ENCODE measurements at places on chromosomes 12 and 14. TPM values are rescaled to one million over a fixed set of nuclear protein-coding genes. Genes with fewer than 3 reads are reported as not detected.

Gene FOXG1
- total RNA-seq: not detected

Gene SLC25A47
- not detected for total RNA-seq

Gene HNF1A
- total RNA-seq: not detected

Gene GPATCH2L
- 47.2 TPM for total RNA-seq

Gene SRGAP1
- total RNA-seq: 0.21 TPM

DNA sequence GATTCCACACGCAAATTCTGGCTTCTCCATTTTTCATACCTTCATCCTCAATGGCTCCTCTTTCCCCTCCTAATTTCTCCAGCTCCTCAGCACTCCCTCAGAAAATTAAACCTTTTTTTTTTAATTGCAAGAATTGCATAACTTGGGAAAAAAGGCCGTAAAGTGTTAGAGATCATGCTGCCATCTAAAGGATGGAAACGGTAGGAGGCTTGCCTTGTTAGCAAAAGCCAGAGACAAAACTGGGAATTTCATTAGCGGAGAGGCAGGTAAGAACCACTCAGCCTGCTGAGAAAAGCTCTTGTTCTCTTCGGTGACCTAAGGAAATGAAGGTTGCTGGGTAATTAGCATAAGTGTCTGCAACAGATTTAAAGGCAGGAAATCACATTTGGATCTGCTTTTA lies 204.3 kb downstream of the AEBP2 start:
- peaks cover 2% of the 10 kb centered on the region for H3K27me3 ChIP-seq
- H3K27ac ChIP-seq: no peak overlapping the region
- no peak overlapping the region for H3K4me3 ChIP-seq
- no peaks in the 10 kb centered on the region for H3K36me3 ChIP-seq

GRCh38 chr12:64933791-64934190 lies 109.3 kb downstream of the TBC1D30 start:
- peaks cover 33% of the 10 kb centered on the region for H3K27me3 ChIP-seq

- no peak overlapping the region for H3K27ac ChIP-seq
- peaks cover 11% of the 10 kb centered on the region for H3K27me3 ChIP-seq
- no peak for DNase-seq
- H3K4me3 ChIP-seq: no peak overlapping the region
- peaks cover 13% of the 10 kb centered on the region for H3K4me1 ChIP-seq
These were observed 9.8 kb upstream of the ABHD12B start for GRCh38 chr14:50862036-50862570.

GRCh38 chr14:92680781-92681650 lies 67.4 kb downstream of the LGMN start:
- DNase-seq: peak; percentile 87
- peak overlapping the region; percentile 33 for H3K27ac ChIP-seq
- peaks cover 54% of the 10 kb centered on the region for H3K36me3 ChIP-seq

DNA sequence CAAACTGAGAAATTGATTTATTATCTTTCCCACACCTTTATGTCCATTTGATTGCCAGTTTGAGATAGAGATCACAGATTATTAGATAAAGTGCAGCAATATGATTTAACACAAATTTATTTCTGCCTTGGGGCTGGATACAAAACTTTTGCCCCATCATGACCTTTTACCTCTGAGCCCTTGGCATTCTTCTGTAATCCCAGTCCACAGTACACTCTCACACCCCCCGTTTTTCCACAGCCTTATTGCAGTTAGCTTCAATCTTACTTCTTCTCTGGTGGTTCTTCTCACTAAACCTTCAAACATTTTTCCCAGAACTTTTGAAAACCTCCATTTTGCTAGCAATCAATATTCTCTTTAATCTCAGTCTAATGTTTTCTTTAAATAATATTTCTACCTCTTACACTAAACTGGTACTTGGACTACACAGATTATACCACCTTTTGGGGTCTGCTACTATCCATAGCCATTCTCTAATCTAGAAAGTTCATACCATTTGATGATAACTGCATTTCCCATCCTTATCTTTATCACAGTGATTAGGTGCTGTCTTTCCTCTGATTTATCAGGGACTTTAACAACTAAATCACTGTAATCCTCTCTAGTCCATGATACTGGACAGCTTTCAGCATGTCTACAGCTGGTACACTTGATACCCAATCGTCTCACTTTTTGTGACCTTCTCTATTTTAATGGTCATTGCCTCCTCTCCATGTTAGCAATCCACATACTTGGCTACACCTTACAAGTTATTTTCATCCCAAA lies 186.7 kb upstream of the PDE3A start:
- no peak overlapping the region for H3K27ac ChIP-seq
- H3K4me1 ChIP-seq: no peaks in the 10 kb centered on the region
- no peak overlapping the region for H3K4me3 ChIP-seq
- DNase-seq: no peak
- no peaks in the 10 kb centered on the region for H3K36me3 ChIP-seq
- no peaks in the 10 kb centered on the region for H3K27me3 ChIP-seq

GRCh38 chr14:71454513-71455332 lies 477.5 kb upstream of the RGS6 start:
- peaks cover 15% of the 10 kb centered on the region for H3K4me1 ChIP-seq
- H3K4me3 ChIP-seq: no peak overlapping the region
- peak overlapping the region; percentile 3 for H3K27ac ChIP-seq
- peaks cover 3% of the 10 kb centered on the region for H3K36me3 ChIP-seq

DNA sequence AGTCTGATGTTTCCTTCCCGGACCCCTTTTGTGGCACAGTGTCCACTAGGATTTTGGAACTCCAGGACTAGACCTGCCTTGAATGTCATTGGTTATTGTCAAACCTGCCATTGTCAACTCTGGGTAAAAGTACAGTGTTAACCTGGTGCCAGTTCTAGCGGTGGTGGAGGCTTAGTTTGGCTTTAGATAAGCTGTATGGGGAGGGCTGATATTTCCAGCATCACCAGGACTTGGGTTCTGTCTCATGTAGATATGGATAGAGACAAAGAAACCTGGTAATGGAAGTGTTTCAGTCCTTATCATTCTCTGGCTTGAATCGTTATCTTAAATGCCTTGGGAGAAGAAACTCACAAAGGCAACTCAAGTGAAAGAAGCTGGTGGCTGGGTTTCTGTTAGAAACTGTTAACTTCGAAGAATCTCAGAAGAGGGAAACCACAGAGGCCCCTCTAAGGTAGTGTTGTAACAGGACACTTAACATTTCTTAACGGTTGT lies 10.6 kb downstream of the CHST11 start:
- H3K4me3 ChIP-seq: no peak overlapping the region
- DNase-seq: no peak
- peaks cover 85% of the 10 kb centered on the region for H3K4me1 ChIP-seq
- no peaks in the 10 kb centered on the region for H3K27me3 ChIP-seq

DNA sequence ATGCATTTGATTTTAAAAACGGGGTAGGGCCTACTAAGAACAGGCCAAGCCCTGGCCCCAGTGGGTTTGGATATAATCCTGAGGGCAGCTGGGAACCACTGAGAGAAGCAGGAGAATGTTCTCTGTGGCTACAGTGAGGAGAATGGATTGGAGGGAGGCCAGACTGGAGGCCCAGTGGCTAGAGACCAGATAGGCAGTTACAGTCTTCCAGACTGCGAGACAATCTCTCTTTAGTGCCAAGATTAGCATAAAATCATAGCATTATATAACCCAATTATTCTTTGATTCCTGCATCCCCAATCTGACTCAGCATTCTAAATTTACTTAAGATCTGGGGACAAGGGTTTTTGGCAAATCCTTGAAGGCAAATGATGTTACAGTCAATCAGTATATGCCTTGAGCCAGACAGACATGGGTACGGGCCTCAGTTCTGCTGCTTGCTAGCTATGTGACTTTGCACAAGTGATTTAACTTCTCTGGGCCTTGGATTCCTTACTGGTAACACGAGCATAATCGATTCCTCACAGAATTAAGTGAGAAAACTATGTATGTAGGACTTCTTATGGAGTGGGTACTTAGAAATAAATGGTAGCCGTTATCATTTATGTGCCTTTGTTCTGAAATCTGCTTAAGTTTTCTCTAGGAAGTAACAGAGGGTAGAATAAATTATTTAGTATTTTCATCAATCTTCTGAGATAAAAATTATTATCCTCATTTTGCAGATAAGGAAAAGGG lies 18.3 kb downstream of the NINJ2 start:
- no peaks in the 10 kb centered on the region for H3K27me3 ChIP-seq
- H3K27ac ChIP-seq: no peak overlapping the region
- H3K36me3 ChIP-seq: no peaks in the 10 kb centered on the region
- no peak for DNase-seq
- H3K4me1 ChIP-seq: peaks cover 46% of the 10 kb centered on the region

DNA sequence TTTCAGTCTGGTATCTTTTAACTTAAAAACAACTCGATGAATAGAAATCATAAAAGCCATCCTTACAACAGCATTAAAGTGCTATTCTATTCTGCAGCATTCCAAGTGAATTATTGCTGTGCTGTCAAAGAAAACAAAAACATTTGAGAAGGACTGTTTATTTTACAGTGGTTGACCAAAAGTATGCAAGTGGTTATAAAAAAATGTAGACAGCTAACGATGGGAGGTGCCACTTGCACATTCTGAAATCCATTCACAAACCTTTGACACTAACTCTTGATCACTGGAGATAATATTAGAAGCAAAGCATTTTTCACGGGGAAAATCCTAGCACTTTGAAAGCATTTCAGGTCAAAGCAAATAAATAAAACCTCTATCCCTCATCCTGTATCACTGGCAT lies 55.6 kb downstream of the HMGA2 start:
- H3K27ac ChIP-seq: no peak overlapping the region
- H3K4me1 ChIP-seq: no peaks in the 10 kb centered on the region
- H3K36me3 ChIP-seq: no peaks in the 10 kb centered on the region
- no peak overlapping the region for H3K4me3 ChIP-seq
- DNase-seq: no peak
- H3K27me3 ChIP-seq: peaks cover 39% of the 10 kb centered on the region

- H3K36me3 ChIP-seq: no peaks in the 10 kb centered on the region
- no peak overlapping the region for H3K4me3 ChIP-seq
- DNase-seq: no peak
These were observed 136.2 kb downstream of the MED13L start for GRCh38 chr12:116141110-116141832.

- peak overlapping the region; percentile 99 for H3K27ac ChIP-seq
- peak; percentile 54 for DNase-seq
- H3K4me3 ChIP-seq: peak overlapping the region; percentile 98
- H3K36me3 ChIP-seq: peaks cover 35% of the 10 kb centered on the region
- no peaks in the 10 kb centered on the region for H3K27me3 ChIP-seq
These were observed 2.0 kb downstream of the INTS13 start for GRCh38 chr12:26935636-26936378.

DNA sequence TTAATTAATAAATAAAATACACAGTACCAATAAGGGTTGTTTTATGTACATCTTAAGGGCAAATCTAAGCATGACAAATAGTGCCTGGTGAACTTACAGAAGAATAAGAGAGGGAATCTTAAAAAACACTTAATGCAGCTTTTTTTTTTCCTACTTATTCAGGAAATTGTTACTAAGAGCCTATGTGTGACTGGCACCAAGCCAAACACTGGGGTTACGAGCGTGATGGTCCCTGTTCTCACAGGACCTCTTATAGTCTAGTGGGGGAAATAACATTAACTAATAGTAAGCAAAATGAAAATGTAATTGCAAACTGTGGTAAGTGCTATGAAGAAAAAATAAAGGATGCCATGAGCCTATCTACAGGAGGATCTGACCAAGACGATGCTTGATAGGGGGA lies 53.6 kb downstream of the RTN1 start:
- no peak overlapping the region for H3K27ac ChIP-seq
- H3K4me3 ChIP-seq: no peak overlapping the region
- DNase-seq: no peak
- H3K27me3 ChIP-seq: peaks cover 2% of the 10 kb centered on the region
- H3K4me1 ChIP-seq: no peaks in the 10 kb centered on the region
- no peaks in the 10 kb centered on the region for H3K36me3 ChIP-seq

DNA sequence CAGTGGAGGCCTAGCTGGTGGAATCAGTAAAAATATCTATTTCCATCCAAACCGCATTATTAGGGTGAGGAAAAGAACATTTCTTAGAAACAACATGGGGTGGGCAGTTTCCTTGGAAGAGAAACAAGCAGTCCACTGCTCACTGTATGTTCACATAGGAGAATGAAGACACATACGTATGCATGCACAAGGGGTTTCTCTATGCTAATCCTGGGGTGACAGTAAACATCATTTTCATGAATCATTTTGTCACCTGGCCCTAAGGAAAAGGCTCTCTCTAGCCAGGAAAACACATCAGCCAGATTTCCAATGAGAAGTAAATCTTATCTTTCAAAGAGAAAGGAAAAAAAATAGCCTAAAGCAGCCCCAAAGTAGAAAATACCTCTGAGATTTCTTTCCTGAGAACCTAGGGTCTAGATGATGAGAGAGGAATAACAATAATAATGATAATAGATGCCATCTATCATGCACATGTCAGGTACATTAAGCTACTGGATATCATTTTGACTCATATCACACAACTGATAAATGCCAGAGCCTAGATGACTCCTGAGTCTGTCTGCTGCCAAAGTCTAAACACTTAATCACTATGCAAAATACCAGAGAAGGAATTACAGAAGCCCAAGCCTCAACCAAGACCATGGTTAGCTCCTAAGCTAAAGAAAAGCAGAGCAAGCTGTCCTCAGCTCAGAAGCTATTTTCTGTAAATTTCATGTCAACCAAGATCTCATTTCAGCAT lies 520.5 kb upstream of the TMPO start:
- no peaks in the 10 kb centered on the region for H3K36me3 ChIP-seq
- H3K4me3 ChIP-seq: no peak overlapping the region
- no peaks in the 10 kb centered on the region for H3K27me3 ChIP-seq
- H3K27ac ChIP-seq: no peak overlapping the region

DNA sequence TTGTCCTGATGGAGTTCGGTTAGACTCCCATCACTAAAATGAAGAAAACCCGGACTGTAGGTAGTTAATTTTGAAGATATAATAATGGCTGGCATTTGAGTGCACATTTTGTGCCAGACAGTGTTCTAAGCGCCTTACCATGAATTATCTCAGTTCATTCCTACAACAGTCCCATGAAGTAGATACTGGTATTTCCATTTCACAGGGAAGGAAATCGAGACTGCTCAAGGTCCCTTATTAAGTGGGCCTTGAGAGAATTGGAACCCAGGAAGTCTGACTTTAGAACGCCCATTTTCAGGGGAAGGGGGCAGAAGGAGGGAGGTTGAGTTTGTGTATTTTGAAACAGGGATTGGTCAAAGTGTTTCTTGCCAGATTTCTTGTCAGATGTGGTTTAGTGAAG lies 855 bp downstream of the MNAT1 start:
- H3K4me3 ChIP-seq: peak overlapping the region; percentile 99
- peaks cover 18% of the 10 kb centered on the region for H3K4me1 ChIP-seq
- no peaks in the 10 kb centered on the region for H3K36me3 ChIP-seq
